Stomach (tissue), 19 donors: ENCODE measurements at places on chromosomes 16 and 17. TPM values are rescaled to one million over a fixed set of nuclear protein-coding genes. Genes with fewer than 3 reads are reported as not detected.

GRCh38 chr16:89201439-89202377 lies 1.4 kb upstream of the SLC22A31 start:
- peak; percentile 91 for DNase-seq
- H3K27me3 ChIP-seq: peaks cover 6% of the 10 kb centered on the region
- H3K4me1 ChIP-seq: peaks cover 25% of the 10 kb centered on the region

GRCh38 chr16:60438894-60439293 lies 1597.3 kb downstream of the CDH8 start:
- H3K4me3 ChIP-seq: no peak overlapping the region
- no peaks in the 10 kb centered on the region for H3K36me3 ChIP-seq
- H3K4me1 ChIP-seq: no peaks in the 10 kb centered on the region
- no peaks in the 10 kb centered on the region for H3K27me3 ChIP-seq

The KRTAP2-3 gene
- total RNA-seq: not detected

The EME1 gene
- 15.8 TPM for total RNA-seq

The KIAA0513 gene
- total RNA-seq: 16.5 TPM

The C16orf95 gene
- total RNA-seq: not detected

DNA sequence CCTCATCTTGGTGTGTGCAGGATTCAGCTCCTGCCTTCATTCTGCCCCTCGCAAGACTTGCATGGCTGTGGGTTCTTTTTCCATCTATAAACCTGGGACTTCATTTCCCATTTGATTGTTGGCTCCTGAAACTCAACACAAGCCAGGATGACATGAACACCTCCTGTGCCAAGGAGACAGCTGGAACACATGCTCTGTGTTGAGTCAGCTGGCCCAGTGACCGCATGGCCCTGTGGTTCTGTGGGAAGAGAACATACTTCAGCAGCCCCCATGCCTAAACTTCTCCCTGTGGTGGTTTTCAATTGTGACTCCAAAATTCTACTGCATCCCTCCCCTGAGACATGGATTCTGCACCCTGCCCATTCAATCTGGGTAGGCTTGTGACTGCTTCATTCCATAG lies 57.9 kb upstream of the FOXF1 start:
- no peaks in the 10 kb centered on the region for H3K4me1 ChIP-seq
- H3K27me3 ChIP-seq: no peaks in the 10 kb centered on the region
- no peaks in the 10 kb centered on the region for H3K36me3 ChIP-seq
- H3K4me3 ChIP-seq: no peak overlapping the region

The AATK gene
- 10.5 TPM for total RNA-seq

DNA sequence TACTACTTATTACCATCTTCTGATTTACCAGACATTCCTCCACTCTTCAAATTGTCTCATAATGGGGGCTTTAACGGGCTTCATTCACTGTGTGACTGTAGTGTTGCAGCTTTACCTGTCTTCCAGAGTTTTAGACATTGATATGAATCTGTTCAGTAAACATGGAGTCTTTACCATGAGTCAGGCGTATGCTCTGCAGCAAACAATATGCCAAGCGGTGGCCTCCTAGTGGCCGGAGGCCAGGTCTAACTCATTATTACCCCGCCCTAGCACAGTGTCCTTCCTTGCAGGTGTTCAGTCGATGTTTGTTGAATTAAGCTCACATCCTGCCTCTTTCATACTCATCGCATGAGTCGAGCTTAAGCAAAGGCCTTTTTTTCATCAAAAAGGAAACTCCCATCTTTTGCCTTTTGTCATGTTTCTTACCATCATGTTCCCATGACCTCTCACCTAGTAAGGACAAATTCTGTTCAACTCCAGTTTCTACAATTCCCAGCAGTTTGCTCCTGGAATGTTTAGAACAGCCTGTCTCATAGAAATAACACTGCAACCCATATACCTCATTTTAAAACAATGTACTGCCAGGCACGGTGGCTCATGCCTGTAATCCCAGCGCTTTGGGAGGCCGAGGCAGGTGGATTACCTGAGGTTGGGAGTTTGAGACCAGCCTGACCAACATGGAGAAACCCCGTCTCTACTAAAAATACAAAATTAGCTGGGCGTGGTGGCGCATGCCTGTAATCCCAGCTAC lies 39.4 kb downstream of the TUBD1 start:
- no peaks in the 10 kb centered on the region for H3K27me3 ChIP-seq
- no peaks in the 10 kb centered on the region for H3K36me3 ChIP-seq
- peak; percentile 91 for DNase-seq

DNA sequence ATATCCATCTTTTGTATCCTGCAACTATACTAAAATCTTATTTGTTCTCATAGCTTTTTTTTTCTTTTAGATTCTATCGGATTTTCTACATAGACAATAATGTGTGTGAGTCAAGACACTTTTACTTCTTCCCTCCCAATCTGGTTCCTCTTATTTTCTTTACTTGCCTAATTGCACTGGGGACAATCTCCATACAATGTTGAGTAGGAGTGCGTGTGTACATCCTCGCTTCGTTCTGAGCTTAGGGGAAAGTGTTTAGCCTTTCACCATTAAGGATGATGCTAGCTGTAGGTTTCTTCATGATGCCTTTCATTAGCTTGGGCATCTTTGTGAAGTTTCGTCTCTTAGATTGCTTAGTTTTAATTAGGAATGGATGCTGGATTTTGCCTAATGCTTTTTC lies 2.9 kb downstream of the SPATA32 start:
- no peak overlapping the region for H3K27ac ChIP-seq
- peaks cover 9% of the 10 kb centered on the region for H3K36me3 ChIP-seq
- H3K4me1 ChIP-seq: peaks cover 18% of the 10 kb centered on the region
- H3K27me3 ChIP-seq: no peaks in the 10 kb centered on the region
- H3K4me3 ChIP-seq: no peak overlapping the region

The TAT gene
- not detected for total RNA-seq

GRCh38 chr16:88530051-88530857 lies 39.9 kb upstream of the ZC3H18 start:
- H3K36me3 ChIP-seq: peaks cover 4% of the 10 kb centered on the region
- H3K27ac ChIP-seq: no peak overlapping the region
- H3K4me3 ChIP-seq: no peak overlapping the region
- peaks cover 48% of the 10 kb centered on the region for H3K4me1 ChIP-seq
- H3K27me3 ChIP-seq: no peaks in the 10 kb centered on the region

- no peaks in the 10 kb centered on the region for H3K36me3 ChIP-seq
- H3K4me3 ChIP-seq: peak overlapping the region; percentile 41
- peaks cover 54% of the 10 kb centered on the region for H3K4me1 ChIP-seq
- peaks cover 17% of the 10 kb centered on the region for H3K27me3 ChIP-seq
These were observed 51.3 kb upstream of the AMZ2 start for GRCh38 chr17:68196394-68197090.

DNA sequence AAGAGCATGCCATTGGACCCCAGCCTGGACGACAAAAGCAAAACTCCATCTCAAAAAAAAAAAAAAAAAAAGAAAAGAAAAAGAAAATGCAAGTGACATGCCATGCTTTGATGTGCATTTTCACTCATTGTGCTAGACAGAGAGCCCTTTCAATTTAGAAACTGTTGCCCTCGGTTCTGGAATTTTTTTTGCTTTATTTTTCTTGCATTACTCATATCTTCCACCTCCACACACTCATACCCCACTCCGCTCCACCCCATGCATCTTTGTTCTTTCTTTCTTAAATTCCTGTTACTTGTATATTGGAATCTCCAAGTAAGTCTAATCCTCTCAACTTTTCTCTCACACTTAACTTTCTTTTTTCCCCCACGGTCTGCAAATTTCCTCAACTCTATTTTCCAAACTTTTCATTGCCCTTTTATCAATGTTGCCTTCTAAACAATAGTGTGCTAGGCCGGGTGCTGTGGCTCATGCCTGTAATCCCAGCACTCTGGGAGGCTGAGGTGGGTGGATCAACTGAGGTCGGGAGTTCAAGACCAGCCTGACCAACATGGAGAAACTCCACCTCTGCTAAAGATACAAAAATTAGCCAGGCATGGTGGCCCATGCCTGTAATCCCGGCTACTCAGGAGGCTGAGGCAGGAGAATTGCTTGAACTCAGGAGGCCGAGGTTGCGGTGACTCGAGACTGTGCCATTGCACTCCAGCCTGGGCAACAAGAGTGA lies 16.8 kb upstream of the SUZ12 start:
- H3K36me3 ChIP-seq: no peaks in the 10 kb centered on the region
- H3K27me3 ChIP-seq: peaks cover 19% of the 10 kb centered on the region
- peaks cover 4% of the 10 kb centered on the region for H3K4me1 ChIP-seq
- DNase-seq: no peak
- H3K4me3 ChIP-seq: no peak overlapping the region

DNA sequence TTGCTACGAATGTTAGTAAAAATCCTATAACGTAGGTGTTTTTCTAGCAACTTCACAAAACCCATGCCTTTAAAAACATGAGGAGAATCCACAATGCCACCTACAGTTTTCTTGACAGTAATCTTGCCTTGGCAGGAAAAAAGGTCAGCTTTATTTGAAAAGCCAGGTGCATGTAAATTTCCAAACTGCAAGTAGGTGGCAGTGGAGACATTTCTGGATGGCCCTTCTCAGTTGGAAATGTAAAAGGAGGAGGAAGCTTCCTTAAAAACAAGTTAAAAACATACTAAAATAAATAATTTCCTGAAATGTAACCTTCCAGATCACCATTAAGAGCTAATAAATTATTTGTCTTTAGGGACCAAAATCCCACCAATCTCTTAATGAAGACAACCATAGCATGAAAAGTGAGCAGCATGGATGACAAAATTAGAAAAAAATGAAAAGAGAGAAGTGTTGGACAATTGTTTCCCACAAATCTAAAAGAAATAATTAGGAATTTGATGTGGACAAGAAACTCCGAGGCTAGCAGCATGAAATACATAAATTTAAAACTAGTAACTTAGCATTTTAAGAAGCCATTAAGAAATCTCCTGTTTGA lies 152.2 kb downstream of the SNX11 start:
- H3K4me3 ChIP-seq: no peak overlapping the region
- DNase-seq: peak; percentile 72
- no peaks in the 10 kb centered on the region for H3K27me3 ChIP-seq
- no peaks in the 10 kb centered on the region for H3K36me3 ChIP-seq
- no peaks in the 10 kb centered on the region for H3K4me1 ChIP-seq
- H3K27ac ChIP-seq: no peak overlapping the region
